ENCODE measurements at places on chromosomes 4 and X. TPM values are rescaled to one million over a fixed set of nuclear protein-coding genes. Genes with fewer than 3 reads are reported as not detected.

The MRPL1 gene
- polyA plus RNA-seq = 22.3 TPM

The SSX4B gene
- not detected for polyA plus RNA-seq

The TMPRSS11D gene
- polyA plus RNA-seq = not detected

The INTU gene
- polyA plus RNA-seq = not detected

The CD99L2 gene
- 19.9 TPM for polyA plus RNA-seq

DNA sequence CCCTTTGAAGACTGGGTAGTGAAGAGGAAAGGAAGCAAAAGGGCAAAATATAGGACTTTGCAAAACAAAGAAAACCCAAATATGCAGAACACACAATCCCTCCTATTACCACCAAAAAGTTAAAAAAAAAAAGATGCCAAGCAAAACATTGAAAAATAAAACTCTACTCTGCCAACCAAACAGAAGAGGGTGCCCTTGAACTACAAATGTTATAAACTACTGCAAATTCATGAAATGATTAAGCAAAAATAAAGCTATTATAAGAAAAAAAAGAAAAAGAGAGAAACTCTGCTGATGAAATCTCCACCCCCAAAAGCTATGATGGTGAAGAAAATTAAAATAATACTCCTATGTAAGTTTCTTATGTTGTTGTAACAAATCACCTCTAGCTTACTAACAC lies 168.5 kb upstream of the STK26 start:
- no peak for DNase-seq

DNA sequence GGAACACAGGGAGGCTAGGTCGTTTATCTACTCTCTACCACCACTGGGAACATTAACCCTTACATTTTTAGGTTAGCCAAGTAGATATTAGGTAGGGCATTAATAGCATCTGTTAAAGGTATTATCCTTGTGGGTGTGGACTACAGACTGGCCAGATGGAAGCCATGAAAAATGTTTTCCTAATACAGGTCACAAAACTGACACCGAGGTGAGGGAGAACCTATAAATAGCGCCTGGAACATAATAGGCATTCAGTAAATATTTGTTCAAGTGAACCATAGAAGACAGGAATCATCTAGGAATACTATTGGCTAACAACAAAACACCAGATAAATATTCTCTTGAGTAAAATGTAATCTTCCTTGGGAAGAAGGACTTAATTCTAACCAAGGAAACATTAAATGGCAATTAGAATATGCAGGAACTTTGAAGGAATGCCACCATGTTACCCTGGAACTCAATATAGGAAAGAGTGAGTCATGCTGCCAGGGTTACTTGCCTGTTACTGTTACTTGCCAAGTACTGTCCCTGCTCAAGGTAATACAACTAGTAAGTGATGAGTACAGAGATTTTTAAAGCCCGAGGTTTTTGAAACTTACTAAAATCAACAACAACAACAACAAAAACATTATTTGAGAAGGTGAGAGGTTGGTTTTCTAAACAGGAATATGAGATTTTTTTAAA lies 79.0 kb downstream of the SOX3 start:
- no peak for DNase-seq

DNA sequence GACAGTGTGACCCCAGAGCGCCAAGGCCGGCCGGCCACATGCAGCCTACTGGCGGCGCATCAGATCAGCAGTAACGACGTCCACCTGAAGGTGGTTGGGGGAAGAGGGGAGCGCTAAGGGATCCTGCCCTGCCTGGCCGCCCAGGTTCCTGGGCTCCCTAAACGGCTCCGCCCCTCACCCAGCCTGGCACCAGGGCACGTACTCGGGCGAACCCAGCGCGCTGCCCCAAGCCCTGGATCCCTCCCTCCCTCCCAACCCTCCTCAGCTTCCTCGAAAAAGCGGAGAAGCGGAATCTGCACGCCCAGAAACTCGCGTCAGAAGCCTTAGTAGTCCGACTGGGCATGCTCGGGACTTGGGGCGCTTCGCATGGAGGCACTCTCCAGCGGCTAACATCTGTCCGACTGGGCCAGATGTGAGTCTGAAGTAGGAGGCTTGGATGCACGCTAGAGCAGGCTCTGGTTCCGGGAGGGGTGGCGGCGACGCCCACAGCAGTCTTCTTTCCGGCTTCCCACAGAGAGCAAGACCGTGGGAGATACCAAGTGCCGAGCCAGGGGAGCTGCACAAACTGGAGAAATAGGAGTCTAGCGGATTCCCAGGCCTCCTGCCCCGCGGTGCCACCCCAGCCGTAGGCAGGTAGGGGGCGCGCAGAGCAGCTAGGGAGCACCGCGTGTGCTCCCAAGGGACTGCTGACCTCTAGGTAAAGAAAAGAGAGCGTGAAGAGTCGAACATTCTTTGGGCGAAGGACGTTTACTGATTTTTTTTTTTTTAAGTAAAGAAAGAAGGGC lies 114.3 kb upstream of the TEX13C start:
- DNase-seq = no peak

GRCh38 chr4:174210952-174211490 lies 72.4 kb downstream of the FBXO8 start:
- no peak for DNase-seq

DNA sequence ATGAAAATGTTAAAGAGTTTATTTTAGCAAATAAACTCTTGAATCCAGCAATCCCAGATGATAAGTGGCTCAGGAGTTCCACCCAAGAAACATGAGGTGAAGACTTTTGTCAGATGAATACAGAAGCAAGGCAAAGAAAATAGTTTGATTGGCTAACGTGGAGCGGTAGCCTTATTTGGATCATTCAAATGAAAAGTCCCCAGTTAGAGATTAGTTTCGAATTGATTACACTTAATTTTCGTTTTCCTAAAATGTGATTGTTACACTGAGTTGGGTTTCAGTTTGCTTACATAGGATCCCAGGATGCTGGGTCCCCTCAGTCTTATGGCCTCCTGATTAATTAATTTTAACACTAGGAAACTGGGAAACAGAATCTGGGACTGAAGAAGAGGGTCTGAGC lies 76.4 kb upstream of the RPA4 start:
- no peak for DNase-seq

DNA sequence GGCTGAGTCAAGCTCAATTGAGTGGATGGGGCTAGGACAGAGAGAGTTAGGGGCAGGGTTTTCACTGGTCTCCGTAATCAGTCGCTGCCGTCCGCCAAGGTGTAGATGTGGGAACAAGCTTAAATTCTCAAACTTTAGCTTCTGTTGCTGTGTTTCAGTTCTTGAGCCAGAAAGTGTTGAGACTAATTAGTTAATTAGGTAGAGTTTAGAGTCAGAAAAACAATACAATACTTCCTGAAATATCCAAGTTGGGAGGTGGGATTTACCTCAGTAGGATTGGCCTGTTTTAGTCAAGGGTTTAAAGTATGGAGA lies 1.1 kb upstream of the UBE2D3 start:
- no peak for DNase-seq

- DNase-seq = no peak
These were observed 134.9 kb downstream of the STOX2 start for GRCh38 chr4:184039963-184040383.

DNA sequence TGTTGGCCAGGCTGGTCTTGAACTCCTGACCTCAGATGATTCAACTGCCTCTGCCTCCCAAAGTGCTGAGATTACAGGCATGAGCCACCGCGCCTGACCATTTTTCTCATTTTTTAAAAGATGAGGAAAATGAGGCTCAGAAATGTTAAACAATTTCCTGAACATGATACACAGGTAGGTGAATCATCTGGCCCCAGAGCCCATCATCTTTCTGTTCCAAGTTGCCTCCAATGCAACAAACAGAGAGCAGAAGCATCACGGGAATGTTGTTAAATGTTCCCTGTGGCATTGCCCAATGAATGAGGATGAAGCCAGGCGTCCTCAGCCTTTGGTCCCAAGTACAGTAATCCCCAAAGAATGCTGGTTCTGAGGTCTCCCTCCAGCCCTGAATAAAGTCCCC lies 31.3 kb upstream of the ANXA5 start:
- no peak for DNase-seq

- DNase-seq = no peak
These were observed 204.0 kb upstream of the PUDP start for GRCh38 chrX:7351926-7352325.

DNA sequence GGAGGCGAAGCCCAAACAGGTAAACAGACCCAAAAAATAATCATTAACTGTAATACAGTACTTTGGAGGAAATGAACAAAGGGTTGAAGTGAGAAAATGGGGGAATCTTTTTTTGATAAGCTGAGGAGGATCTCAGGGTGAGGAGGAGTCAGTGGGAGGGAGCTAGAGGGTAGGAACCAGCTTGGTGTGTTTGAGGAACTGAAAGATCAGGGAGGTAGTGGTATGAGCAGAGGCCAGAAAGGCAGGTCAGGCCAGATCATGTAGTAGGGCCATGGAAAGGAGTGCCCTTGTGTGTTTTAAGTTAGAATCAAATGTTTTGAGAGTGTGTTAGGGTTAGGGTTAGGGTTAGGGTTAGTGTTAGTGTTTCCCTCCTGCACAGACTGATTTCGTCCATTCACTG lies 48.8 kb downstream of the PPP2R2C start:
- no peak for DNase-seq

GRCh38 chr4:8383016-8383415 lies 57.5 kb downstream of the ACOX3 start:
- no peak for DNase-seq

- no peak for DNase-seq
These were observed 15.6 kb upstream of the SPRY1 start for GRCh38 chr4:123380728-123381716.

- no peak for DNase-seq
These were observed 2.7 kb downstream of the DOCK11 start for GRCh38 chrX:118498351-118498750.

DNA sequence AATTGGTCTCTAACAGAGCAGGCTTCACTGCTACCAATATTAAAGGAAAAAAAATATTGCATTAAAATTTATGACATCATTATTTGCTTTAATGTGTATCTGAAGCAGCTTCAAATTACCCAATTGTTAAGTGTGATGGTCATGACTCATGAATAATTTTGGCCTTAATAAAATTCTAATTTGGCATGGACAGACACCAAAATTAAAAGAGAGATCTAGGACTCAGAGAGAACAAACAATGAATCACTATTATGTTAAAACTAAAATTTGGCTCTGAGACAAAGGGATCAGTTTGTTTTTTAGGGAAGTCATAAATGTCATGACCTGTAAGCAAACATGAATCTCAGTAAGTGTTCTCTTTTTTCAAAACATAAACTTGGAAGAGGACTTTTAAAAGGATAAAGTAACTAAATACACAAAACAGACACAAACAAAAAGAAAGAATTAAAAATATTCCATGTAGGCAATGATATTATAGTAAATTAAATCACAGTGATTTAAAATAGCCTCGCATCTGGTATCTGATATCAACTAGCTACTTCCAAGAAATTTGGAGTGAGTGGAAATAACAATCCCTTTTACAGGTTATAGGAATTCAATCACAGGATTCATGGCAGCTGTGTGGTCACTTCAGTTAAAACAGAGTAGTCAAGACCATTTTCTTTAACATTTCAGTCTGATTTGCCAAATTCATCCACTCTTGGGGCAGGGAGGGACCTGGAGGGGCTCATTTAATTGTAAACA lies 11.6 kb downstream of the VEGFC start:
- DNase-seq = no peak
